Osteocyte (in vitro differentiated cells): ENCODE measurements at places on chromosomes 5 and 9.

- no peak for DNase-seq
These were observed 7.7 kb downstream of the RALGDS start for GRCh38 chr9:133113163-133113948.

- no peak for DNase-seq
These were observed 87.0 kb downstream of the ERBIN start for GRCh38 chr5:66013397-66013796.

GRCh38 chr9:99069546-99069945, 35.4 kb upstream of the TGFBR1 start:
- DNase-seq = no peak

GRCh38 chr5:69024241-69024651, 69.6 kb upstream of the SLC30A5 start:
- DNase-seq = no peak

GRCh38 chr5:173187054-173187743, 42.9 kb downstream of the BNIP1 start:
- no peak for DNase-seq

DNA sequence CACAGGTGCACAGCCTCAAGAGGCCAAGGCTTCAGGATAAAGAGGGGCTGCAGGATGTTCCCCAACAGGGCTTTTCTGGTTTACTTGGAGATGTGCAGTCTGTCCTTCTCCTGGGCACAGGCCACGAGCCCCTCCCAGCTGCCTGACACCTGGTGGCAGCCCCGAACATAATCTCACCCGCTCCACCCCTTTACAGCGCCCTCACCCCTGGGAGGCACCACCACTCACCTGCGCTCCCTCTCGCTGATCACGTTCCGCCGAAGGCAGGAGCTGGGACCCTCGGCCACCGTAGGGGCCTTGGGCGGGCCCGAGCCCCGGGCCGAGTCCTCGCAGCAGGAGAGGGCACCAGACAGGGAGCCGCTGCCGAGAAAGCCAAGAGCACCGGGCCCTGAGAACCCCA, 514 bp downstream of the SOHLH1 start:
- DNase-seq = no peak

GRCh38 chr5:7844901-7845300, 6.0 kb downstream of the CFAP90 start:
- no peak for DNase-seq

DNA sequence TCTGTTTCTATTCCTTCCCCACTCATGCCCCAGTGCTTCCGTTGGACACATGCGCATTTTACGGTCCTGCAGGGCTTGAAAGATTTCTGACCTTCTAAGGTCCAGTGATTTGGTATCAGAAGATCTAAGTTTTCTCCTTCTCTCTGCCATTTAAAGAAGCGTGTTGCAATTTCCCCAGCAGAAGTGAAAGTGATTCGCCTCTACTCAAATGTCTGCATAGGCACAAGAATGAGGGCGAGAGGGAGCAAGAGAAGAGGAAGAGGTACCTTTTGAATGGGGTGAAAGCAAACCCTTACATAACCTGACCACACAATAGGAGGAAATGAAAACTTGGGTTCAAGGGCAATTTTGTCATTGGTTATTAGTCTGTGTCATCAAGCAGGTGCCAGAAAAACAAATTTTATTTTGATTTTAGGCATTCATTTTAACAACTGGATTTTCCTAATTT, 31.7 kb upstream of the NR3C1 start:
- DNase-seq = no peak

DNA sequence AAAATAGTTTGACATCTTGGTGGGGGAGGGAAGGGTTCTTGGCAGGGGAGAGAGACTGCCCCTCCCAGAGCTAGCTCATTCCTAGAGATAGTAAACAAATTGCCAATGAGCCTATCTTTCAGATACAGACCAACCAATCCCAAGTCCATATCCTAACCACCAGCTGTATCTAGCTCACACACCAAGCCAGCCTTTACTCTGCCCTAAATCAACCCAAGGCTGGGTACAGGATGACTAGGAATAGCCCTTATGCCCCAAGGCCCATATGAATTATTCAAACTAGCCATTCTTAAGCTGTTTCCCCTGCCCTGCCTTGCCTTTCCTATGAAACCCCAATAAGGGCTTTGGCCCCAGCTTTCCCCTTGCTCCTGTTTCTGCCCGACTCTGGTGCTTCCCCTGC, 281.3 kb upstream of the PANK3 start:
- DNase-seq = no peak

DNA sequence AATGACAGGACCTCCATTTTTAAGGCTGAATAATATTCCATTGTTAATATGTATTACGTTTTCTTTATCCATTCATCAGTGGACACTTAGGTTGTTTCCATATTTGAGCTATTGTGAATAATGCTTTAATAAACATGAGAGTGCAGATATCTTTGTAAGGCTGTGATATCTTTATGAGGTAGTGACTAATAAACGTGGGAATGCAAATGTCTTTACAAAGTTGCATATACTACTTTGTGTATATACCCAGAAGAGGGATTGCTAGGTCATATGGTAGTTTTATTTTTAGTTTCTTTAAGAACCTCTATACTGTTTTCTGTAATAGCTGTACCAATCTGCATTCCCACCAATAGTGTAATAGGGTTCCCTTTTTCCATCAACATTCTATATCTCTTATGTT, 148.7 kb downstream of the FOCAD start:
- DNase-seq = no peak
